Foreskin keratinocyte (primary cell): ENCODE measurements at places on chromosomes 11 and 22. TPM values are rescaled to one million over a fixed set of nuclear protein-coding genes. Genes with fewer than 3 reads are reported as not detected.
A peak's percentile ranks its signal among the peaks of the same experiment; 100 is the strongest.

- DNase-seq, result no peak
Measured at GRCh38 chr11:108751444-108751843, 86.6 kb downstream of the DDX10 start.

GRCh38 chr11:113778111-113778910, 1.3 kb upstream of the CLDN25 start:
- DNase-seq, result peak; percentile 89

DNA sequence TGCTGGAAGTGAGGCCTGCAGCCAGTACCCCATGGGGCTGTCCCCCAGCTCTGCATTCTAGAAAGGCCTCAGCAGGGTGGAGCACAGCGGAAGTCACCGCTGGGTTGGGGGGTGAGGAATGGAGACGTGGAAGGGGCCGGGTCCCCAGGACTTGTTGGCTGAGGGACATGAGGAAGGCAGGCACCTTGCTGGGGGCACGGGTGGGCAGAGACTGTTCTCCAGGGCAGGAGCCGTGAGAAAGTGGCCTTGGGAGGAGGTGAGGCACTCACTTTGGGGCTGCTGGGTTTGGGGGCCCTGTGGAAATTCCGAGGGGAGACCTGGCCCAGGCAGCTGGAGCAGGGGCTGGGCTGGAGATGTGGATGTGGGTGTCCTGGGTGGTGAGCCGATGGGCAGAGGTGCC, 5.0 kb downstream of the TNNI2 start:
- no peak for DNase-seq

DNA sequence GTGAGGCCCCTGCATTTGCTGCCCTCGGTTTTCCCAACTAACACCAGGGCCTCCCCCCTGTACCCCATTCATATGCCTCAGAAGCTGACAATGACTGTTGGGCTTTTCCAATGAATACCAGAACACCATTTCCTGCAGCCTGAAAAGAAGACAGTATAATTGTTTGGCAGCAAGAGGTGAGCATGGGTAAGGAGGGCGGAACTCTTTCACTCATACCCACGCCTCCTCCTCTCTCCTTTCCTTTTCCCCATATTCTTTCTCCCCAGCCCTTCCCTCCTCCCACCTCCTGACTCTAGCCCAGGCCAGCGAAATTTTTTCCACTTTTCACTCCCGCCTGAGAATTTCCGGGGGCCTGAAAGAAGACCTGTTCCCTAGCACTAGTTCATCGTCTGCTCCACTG, 58.0 kb upstream of the CHST1 start:
- no peak for DNase-seq

DNA sequence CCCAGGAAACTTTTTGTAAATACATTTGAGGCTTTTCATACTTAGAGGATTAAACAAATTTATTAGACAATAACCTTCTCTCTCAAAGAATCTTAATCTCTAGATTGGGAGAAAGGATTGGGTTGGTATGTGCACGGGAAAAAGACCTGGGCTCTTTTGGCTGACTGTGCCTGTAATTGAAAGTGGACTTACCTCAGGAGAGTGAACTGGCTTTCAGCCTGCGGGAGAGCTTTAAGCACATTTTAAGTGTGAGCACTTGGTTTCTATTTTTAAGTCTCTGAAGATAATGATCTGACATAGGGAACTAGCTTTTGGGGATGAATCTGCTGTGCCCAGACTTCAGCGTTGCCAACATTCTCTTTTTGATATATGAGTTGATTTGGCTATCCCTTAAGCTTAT, 35.8 kb downstream of the UVRAG start:
- no peak for DNase-seq

PDGFD gene
- polyA plus RNA-seq, result 0.03 and 0.04 TPM in 2 replicates
